ENCODE measurements at places on chromosomes 4 and X.

DNA sequence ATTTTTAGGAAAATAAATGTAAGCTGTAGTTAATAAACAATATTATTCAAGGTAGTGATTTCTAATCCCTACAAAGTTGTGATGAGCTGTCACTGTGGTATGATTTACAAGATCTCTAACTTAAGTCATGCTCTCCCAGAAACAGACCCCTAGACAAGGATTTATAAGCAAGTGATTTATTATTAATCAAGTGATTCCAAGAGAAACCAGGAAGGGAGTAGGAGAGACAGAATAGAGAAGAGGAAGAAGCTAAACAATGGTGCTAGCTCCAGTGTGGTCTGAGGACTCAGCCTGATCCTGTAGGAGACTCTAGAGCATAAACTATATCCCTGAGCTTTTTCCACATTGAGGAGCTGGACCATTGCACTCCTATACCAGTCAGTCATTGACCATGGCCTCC, 73.1 kb downstream of the SYTL5 start:
- no peak for DNase-seq

- DNase-seq, result no peak
Observed at GRCh38 chrX:47574076-47574546, 8.1 kb upstream of the TIMP1 start.

DNA sequence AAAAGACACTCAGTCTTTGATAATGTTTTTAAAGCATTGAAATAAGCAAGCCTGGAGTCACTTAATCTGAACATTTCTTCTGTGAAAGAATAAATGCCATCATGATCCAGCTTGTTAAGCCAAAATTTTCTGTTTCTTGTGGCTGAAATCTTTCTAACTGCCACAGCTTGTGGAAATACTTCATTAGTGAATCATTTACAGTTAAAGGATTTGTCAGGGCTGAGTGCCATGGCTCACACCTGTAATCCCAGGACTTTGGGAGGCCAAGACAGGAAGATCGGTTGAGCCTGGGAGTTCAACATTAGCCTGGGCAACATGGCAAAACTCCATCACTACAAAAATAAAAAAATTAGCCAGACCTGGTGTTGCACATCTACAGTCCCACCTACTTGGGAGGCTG, 93.3 kb upstream of the PDE5A start:
- no peak for DNase-seq

GRCh38 chr4:151460434-151460833, 51.5 kb downstream of the FHIP1A start:
- no peak for DNase-seq

DNA sequence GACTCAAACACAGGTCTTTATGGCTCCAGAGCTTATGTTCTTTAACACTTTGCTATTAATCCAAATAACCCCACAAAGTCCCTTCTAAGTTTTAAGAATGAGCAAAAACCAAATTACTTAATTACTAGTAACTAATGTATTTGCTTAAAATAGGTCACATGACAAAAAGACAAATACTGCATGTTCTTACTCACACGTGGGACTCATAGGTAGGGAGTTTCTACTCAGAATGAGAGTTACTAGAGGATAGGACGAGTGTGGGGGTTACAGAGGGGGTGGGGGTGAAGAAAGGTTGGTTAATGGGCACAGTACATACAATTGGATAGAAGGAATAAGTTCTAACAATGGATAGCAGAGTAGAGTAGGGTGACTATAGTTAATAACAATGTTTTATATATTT, 5.8 kb downstream of the RPS6KA3 start:
- DNase-seq, result no peak

- DNase-seq, result no peak
Observed at GRCh38 chr4:98399915-98400314, 138.7 kb downstream of the RAP1GDS1 start.

DNA sequence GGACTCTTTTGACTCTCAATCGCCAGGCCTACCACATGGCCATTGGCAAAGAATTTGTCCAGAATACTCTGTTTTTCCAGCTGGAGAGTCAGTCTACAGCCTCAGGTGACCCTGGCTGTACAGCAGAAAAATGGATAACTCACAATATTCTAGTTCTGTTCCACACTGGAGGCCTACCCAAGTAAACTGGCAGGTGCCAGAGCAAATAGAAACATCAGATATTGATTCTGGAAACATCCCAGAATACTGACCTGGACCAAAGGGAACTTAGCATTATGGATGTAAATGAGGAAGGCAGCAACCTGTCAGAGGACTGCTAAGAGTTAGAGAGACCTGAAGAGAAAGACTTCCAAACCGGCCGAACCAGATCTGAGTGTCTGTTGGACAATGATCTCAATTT, 147.9 kb upstream of the SMAD1 start:
- no peak for DNase-seq

GRCh38 chr4:24912252-24913118, at the start of gene CCDC149:
Gene CCDC149 (minus strand): TSS chr4:24913042. CDS start chr4:24912864, 178 bp downstream.
- peak; percentile 71 for DNase-seq

GRCh38 chr4:56434599-56435139, 746 bp downstream of the PPAT start:
- DNase-seq, result peak; percentile 73

DNA sequence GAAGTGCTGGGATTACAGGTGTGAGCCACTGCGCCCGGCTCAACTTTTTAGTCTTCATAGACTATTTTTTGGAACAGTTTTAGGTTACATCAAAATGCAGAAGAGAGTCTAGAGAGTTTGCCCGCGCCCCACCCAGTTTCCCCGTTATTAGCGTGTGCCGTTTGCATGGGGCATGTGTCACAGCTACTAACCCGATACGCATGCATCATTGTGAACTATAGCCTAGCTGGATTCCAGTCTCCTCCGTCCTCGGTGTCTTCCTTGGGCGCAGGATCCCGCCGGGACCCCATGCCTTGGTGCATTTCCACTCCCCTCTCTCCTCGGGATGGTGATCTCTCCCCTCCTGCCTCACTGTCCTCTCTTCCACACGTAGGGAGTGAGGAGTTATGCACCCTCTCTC, 85.5 kb upstream of the ADRA2C start:
- no peak for DNase-seq

- DNase-seq, result no peak
Observed at GRCh38 chr4:53015681-53016080, 153.6 kb downstream of the RASL11B start.

DNA sequence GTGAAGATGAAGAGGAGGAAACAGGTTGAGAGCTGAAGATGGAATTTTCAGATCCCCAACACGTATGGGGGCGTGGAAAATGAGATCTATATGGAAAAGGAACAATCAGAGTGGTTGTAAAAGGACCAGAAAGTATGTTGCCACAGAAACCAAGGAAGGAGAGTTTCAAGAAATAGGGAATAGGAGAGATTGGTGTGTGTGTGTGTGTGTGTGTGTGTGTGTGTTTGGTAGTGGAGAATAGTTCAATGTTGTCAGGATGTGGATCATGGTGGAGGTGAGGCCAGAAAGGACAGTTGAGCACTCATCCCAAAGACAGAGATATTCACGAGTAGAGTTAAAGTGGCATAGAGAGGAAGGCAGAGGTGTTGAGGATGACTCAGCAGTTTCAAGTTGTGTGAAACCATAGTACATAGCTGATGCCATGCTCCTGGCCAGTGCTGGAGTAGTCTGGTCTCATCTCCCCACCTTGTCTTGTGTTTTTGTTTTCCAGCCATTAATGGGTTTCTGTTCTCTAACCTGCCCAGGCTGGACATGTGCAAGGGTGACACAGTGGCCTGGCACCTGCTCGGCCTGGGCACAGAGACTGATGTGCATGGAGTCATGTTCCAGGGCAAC, 36.1 kb downstream of the HEPH start:
- no peak for DNase-seq

DNA sequence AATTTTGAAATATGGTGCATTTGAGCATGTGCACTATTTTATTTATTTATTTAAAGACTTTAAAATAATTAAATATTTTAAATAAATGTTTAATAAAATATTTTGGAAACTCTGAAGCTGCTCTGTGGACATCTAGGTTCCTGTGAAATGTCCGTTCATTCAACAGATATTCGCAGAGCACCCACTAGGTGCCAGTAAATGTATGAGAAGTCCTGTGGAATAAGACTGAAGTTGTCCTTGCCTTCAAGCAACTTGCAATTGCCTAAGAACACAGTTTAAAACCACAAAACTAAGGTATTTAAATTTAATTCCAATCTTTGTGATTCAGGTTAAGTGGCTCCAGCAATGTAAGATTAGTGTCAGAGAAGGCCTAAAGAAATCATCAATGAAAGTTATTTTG, 306.7 kb downstream of the GBA3 start:
- DNase-seq, result no peak

DNA sequence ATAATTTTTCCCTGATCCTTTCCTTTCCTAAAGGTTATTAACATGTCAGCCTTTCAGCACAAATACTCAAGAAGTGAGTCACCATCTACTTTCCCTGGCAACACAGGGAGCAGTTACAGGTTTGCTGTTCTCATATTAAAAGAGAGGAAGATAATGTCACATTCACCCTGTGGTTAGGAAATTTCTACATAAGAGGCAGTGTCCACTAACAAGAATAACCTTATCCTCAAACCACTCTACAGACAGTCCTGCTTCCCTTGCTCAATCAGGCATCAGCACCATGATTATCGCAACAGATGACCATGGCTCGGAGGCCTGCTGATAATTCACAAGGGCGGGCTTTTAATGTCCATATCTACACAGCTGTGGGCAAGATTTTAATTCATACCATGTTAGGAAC, 30.9 kb downstream of the RNF150 start:
- no peak for DNase-seq

GRCh38 chr4:3787489-3788365, 21.5 kb downstream of the ADRA2C start:
- no peak for DNase-seq

GRCh38 chr4:81164623-81165416, 50.2 kb downstream of the PRKG2 start:
- DNase-seq, result peak; percentile 39

DNA sequence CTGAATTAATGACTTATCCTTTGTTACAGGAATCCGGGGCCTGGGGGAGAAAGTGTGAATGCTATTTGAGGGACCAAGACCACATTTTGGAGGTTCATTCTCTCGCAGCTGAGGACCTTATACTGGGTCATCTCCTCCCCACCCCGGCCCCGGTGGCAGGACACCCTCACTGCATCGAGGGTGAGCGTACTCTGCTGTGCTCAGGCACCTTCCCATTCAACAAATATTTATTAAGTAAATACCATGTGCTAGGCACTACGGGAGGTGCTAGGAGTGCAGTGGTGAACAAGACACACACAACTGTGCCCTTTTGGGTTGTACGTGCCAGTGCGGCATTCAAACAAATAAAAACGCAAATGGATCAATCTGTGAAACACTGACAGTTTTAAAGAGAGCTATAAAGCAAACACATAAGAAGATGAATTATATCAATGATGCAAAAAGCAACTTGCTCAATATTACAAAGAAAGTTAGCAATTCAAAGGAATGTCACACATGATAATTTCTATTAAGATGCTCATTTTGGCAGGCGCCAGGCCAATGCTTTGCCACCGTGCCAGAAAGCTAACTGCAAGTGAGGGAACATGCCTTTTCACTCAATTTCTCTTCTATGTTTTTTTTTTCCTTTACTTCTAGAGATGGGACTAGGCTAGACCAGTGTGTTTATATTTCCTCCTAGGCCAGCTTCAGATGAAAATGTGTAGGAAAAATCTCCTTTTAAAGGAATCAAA, 24.6 kb downstream of the ADGRG2 start:
- DNase-seq, result no peak

- peak; percentile 76 for DNase-seq
Observed at GRCh38 chr4:89110986-89111832, at the start of gene TIGD2. Gene TIGD2 (plus strand): TSS chr4:89111533. CDS start chr4:89112975, 1,442 bp downstream.

DNA sequence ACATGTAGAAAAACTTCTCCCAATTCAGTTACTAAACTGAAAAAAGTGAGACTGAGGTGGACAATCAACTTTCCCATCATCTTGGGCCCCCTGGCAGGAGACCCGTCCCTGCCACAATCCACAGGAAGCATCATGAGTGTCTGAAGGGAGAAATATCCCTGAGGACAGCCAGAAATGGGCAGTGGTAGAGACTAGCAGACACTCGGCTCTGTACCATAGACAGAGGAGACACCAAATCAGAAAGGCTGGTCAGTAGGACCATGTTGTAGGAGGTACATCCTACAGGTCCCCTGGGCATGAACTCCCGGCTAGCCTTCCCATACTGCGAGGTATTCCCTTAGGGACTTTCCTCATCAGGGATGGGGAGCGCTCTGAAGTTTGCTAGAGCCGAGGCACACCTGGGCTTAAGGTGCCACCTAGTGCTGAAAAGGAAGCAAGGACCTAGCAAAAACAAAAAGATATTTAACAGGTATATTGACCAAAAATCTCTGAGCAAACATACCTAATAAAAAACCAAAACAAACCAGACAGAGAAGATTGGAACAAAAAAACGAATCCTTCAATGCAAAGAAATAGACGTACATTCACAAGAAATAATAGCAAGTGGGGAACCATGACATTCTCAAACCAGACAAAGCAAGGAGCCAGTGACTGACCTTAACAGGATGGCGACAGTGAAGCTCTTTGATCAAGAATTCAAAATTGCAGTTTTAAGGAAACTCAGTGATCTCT, 55.6 kb downstream of the HAUS3 start:
- no peak for DNase-seq

GRCh38 chrX:15221321-15221720, 48.6 kb downstream of the ASB9 start:
- DNase-seq, result no peak

DNA sequence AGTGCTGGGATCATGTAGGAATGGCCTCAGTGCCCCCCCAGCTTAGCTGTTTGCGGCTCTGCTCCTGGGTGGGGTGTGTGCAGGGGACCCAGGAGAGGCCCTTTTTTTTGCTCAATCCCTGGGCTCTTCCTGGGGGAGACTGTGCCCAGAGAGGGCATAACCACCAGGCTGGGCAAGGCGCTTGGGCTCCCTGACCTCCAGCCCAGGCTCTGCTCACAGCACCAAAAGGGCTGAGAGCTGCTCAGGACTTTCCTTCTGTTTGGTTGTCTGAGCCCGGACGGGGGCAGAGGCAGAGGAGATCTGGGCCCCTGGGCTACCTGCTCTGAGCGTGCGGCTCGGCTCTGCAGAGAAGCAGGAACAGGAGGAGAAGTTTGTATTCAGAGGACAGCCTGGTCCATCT, 64.7 kb downstream of the PSAPL1 start:
- DNase-seq, result no peak

DNA sequence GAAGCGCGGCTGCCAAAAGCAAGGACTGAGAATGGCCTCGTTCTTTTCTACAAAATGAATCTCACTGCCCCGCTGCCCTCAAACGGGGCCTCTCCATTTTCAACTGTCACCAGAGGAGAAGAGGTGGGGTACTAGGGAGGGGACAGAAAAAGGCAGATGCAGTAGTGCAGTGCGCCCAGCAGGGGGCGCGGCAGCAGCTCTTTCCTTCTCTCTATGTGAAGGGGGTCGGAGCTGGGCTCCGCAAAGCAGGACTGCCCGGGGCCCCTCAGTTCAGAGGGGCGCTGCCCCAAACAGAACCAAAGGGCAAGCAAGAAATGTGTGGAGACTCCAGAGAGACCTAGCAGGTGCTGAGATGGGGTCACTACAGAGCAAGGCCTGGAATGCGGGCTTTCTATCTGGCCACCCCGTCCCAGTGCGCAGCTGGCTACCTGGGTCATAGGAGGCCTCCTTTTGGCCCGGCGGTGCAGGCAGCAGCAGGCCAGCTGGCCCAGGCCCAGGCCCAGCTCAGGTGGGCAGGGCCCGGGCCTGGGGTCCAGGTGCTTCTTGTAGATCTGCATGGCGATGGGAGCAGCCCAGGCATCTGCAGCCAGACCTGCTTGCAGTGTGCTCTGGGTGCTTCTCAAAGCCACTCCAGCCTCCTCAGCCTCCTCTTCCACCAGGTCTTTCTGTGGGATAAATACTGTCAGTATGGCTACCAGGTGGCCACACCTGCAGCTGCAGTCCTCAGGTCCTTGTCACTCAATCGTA, 5.9 kb downstream of the IRAK1 start:
- DNase-seq, result no peak

GRCh38 chr4:39729557-39729956, 31.6 kb downstream of the UBE2K start:
- no peak for DNase-seq

GRCh38 chr4:143559757-143560147, 46.2 kb downstream of the SMARCA5 start:
- no peak for DNase-seq
